Right lung (tissue), 10 donors: ENCODE measurements at places on chromosomes 3 and 15. TPM values are rescaled to one million over a fixed set of nuclear protein-coding genes. Genes with fewer than 3 reads are reported as not detected.

CCDC13 gene
- polyA plus RNA-seq: 1.7 TPM

GRCh38 chr15:59298225-59298853 lies 74.3 kb downstream of the MYO1E start:
- no peak for DNase-seq

GRCh38 chr3:60645801-60646200 lies 605.5 kb downstream of the FHIT start:
- DNase-seq: no peak

GRCh38 chr3:189342811-189343210 lies 171.0 kb downstream of the TPRG1 start:
- no peak for DNase-seq

DNA sequence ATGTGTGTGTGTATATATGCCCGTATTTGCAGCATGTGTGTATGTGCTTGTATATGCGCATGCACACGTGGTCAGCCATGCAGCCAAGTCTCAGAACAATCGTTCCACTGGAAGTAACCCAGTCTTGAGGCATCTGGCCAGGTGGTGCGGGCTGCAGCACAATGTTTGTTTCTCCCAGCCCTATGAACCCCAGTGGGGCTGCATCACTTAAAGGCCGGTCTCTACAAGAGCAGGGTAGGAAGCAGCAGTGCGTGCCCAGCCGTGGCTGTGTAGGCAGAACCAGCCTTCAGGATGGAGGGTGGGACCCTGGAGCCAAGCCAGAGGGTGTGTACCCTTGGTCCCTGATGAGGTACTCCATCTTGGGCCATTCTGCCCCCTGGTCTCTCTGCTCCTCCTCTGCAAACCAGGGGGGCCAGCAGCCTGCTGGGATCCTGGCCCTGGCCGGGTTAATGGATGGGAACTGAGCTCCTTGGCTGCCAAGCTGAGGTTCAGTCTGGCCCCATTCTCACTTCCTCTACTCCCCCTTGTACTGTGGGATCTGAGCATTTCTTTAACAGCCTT lies 11.8 kb downstream of the KLF13 start:
- DNase-seq: no peak

- DNase-seq: no peak
Observed at GRCh38 chr3:193800138-193801043, 207.4 kb downstream of the OPA1 start.

- no peak for DNase-seq
Observed at GRCh38 chr15:35260941-35261340, 175.8 kb upstream of the NANOGP8 start.

DNA sequence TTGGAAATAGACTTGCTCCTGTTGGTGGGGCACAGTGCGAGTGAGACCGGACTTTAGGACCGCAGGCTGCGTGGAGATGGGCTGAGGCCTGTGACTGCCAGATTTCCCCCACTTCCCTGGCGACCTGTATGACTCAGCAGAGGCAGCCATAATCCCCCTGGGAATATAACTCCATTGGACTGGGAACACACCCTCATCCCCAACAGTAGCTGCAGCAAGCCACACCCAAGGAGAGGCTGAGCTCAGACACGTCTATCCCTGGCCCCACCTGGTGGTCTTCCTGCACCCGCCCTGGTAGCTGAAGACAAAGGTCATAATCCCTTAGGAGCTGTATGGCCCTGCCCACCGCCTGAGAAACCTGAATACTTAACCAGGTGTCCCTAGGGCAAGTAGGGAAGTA lies 42.6 kb downstream of the DZIP1L start:
- DNase-seq: no peak

GRCh38 chr15:41494190-41494921 lies 682 bp downstream of the ITPKA start:
- DNase-seq: no peak

GRCh38 chr3:150727653-150728502 lies 24.2 kb upstream of the ERICH6 start:
- no peak for DNase-seq

DNA sequence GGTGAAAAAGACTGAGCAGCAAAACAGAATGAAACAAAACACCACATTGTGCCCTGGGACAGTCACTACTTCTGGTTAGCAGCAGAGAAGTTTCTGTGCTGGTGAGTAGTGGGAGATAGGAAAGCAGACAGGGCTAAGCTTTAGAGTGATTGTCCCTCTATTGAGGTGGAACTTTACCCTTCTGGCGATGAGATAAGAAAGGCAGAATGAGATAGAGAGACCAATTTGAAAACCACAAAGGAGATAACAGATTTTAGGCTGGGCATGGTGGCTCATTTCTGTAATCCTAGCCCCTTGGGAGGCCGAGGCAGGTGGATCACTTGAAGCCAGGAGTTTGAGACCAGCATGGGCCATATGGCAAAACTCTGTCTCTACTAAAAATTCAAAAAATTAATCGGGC lies 208.5 kb downstream of the TBL1XR1 start:
- no peak for DNase-seq

DNA sequence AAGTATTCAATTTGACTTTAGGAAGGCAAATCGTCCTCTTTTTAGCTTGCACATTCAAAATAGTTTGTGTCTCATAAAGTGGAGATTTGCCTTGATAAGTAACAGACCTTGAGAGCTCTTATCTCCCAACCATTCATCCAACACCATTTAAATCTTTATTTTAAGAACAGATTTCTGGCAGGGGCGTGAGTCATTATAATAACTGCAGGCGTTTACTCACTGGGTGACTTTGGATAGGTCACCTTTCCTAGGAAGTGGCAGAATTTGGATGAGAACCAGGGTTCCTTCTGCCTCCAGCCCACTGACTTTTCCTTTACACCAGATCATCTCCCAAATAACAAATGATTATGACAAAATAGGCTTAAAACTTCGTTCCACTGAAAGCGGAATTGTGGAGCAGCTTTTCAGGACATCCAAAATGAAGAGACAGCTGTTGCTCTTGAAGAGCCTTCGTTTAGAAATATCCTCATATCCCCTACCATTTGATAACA lies 5.0 kb downstream of the LMCD1 start:
- DNase-seq: no peak

GRCh38 chr3:70990185-70990584 lies 593.3 kb downstream of the FOXP1 start:
- no peak for DNase-seq

DNA sequence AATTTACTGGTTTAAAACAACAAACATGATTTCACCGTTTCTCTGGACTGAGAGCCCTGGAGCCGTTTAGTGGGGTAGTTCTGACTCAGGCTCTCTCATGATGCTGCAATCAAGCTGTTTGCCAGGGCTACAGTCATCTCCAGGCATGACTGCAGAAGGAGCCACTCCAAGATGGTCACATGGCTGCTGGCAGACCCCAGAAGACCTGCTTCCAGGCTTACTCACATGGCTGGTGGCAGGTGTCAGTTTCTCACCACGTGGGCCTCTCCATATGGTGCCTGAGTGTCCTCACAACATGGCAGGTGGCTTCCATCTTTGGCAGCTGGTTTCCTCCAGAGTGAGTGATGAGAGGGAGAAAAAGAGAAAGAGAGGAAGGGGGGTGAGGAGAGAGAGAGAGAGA lies 378.3 kb upstream of the RGMA start:
- DNase-seq: no peak

DNA sequence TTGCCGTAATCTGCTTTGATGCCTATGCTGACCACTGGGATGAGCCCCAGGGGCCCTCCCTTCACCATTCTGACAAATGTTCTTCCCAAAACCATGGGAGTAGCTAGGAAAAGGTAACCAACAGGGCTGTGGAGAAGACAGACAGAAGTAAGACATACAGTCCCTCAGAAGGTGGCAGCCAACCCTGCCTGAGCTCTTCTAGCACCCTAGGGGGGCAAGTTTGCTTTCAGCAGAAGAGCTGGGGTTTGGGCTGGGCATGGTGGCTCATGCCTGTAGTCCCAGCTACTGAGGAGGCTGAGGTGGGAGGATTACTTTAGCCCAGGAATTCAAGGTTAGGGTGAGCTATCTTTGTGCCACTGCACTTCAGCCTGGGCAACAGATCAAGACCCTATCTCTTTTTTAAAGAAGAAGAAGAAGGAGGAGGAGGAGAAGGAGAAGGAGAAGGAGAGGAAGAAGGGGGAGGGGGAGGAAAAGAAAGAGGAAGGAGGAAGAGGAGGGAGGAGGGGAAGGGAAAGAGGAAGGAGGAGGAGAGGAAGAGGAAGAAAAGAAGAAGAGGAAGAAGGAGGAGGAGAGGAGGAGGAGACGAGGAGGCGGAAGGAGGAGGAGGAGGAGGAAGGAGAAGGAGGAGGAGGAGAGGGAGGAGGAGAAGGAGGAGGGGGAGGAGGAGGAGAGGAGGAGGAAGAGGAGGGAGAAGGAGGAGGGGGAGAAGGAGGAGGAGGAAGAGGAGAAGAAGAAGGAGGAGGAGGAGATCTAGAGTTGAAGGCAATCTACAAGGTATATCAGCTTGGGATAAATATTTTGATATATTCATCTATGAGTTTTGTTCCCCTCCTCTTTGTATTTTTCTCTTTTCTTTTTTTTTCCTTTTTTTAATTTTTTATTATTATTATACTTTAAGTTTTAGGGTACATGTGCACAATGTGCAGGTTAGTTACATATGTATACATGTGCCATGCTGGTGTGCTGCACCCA lies 44.9 kb upstream of the ABHD2 start:
- DNase-seq: no peak

PLA2G4E gene
- 0.13 TPM for polyA plus RNA-seq

ZNF620 gene
- polyA plus RNA-seq: 5.9 TPM

DNA sequence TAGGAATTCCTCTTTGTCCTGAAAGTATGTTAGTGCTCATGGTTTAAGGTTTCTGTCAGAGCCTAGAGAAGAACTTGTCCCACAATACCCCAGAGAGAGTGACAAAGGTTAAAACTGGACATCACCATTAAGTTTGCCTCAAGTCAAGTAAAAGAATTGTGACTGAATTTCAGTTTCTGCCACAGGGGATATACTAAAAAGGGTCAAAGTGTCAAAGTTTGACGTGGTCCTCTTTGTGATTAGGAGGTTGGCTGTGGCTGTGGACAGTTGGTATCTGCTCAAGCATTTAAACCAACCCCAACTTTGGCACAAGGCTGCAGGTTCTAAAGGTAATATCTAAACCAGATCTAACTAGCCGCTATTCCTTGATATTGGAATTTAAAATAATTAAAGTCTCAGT lies 26.1 kb downstream of the FMN1 start:
- DNase-seq: no peak

DNA sequence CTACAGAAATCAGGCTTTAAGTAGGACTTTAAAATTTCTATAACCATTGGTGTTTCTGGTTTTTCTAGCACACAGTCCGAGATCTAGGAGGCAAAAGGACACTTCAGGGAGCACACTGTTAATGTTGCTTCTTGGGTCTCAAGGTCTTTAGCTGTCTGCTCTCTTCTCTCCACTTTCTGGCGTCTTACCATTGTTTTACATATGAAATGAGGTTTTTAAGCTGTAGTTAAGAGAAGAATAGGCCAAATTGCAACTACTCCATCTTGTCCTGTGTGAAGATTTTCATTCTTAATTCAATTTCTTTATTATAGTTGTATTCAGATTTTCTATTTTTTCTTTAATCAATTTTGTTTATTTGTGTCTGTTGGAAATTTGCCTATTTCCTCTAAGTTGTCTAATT lies 151.4 kb downstream of the WNT7A start:
- no peak for DNase-seq

DNA sequence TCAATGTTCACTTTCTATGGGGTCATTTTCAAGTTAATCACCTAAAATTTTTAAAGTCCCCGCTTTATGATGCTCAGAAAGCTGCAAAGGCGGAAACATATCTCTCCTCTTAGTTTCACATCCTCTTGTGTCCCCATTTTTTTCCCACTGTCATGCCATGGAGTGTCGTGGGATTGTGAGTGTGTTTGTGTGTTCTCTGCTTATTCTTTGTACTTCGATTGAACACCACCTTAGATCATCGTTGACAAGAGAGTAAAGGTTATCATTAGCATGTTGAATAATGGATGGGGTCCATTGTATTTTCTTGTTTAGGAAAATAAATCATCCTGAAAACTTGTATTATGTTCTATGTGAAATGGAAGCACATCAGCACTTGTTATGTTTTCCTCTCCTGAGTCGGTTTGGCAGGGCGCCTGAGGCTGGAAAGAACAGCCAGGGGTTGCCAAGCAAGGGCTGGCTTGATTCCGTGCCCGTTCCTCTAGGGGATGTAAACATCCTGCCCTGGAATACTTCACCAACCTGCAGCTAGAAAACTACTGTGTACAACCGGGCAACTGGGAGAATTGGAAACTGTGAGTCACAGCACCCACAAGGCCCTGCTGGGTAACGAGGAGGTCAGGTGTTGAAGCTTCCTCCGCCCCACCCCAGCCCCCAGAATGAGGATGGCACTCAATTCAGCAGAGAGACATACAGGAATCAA lies 67.2 kb downstream of the EIF4E3 start:
- DNase-seq: peak; percentile 44

MAGEL2 gene
- polyA plus RNA-seq: 2.8 TPM

DNA sequence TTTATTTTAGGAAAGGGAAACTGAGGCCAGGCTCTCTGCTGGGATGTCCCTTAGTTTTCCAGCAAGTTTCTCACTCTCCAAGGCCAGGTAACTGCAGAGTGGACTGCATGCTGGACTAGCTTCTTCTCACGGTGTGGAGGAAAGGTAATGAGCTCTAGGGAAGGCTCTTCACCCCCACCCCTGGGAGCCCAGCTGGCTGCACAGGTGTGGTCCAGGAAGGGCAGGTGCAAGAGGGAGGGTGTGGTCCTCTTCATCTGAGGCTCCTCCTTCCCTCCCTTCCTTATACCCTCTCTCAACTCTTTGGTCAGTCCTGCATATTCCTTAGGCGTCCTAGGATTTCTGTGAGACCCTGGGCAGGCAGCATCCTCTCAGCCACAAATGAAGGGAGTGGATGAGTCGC lies 33.9 kb downstream of the RNU5B-1 start:
- DNase-seq: no peak

LSMEM2 gene
- polyA plus RNA-seq: 1.4 TPM

DNA sequence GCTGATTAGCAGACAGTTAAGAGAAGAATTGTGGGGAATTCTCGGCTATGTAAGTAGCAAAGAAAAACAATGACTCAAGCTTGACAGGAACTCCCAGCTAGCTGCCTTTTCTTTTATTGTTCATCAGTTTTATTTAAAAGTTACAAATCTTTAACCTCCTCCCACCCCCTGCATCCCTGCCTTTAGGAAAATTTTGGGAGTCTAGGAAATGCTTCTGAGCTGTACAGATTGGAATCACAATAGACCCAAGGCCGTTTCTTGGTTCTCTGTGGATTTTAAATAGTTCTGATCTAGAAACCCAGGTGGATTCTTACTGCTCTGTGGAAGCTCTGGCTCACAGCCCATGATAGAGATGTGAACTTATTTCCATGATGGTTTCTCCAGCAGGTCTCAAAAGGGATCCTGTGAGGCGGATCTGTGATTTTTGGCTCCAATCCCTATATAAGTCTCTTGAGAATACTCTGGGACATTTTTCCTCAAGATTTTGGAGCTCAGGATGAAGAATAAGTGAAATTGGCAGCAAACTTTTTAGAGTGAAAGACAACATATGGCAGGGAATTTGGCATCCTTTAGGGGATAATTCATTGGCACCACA lies 312.3 kb downstream of the EPHA3 start:
- no peak for DNase-seq

- DNase-seq: no peak
Observed at GRCh38 chr3:2863127-2863526, 247.0 kb downstream of the IL5RA start.

TRPM1 gene
- polyA plus RNA-seq: not detected
